NB4 (cell line): ENCODE measurements at places on chromosomes 4 and X.

GRCh38 chrX:81662381-81662780 lies 460.5 kb downstream of the SH3BGRL start:
- no peak for DNase-seq

DNA sequence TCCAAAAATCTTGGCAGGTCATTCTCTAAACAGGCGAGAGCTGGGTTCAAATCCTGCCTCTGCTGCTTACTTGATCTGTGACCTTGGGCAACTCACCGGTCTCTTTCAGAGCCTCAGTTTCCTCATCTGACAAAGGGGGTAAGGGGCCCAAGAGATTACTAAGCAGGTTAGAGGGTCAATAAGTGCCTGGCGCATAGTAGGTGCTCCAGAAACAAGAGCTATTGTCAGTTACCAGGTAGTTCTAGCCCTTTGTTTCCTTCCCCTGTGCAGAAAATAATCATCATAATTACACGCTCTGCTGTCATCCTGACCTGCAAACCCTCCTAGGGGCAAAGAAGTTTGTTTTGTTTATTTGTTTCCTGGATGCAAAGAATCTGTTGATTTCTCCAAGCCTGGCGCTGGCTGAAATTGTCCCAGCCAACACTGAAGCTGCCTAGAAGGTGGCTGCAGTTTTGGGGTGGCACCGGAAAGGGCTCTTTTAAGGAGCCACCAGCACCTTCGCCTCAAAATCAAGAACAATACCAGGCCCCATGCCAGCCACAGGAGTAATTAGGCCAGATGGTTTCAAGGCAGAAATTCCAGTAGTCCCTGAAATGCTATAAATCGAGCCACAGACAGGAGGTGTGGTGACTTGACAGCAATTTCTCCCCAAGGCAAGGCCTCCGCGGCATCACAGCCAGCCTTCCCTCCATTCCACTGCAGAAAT lies 10.2 kb upstream of the KIAA0232 start:
- DNase-seq: no peak

- DNase-seq: no peak
Measured at GRCh38 chr4:67638136-67638535, 62.8 kb downstream of the UBA6 start.

GRCh38 chr4:25075129-25075528 lies 44.4 kb upstream of the LGI2 start:
- DNase-seq: no peak

GRCh38 chrX:11462136-11462535 lies 168.9 kb downstream of the AMELX start:
- DNase-seq: no peak

GRCh38 chr4:151045907-151046306 lies 30.8 kb upstream of the LRBA start:
- DNase-seq: peak; percentile 25

DNA sequence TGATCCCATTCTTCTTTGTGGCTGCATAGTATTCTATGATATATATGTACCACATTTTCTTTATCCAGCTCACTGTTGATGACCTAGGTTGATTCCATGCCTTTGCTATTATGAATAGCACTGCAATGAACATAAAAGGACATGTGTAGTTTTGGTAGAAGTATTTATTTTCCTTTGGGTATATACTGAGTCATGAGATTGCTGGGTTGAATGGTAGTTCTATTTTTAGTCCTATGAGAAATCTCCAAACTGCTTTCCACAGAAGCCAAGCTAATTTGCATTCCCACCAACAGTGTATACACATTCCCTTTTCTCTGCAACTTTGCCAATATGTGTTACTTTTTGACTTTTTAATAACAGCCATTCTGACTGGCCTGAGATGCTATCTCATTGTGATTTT lies 278.3 kb downstream of the PCDH18 start:
- DNase-seq: no peak

DNA sequence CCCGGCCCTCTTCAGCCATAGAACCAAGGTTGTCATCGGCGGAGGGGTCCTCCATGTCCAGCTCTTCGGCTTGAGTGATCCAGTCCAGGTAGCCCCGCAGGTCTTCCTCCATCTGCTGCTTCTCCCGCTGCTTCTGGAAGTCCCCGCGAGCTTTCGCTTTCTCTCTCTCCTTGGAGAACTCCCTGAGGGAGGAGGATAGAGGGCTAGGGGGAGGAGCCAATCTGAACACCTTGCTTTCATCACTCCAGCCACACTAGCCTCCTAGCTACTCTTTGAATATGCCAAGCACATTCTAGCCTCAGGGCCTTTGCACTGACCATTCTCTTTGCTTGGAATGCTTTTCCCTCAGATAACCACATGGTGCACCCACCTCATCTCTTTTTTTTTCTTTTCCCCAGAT lies 6.2 kb downstream of the CACNA1F start:
- DNase-seq: no peak

- DNase-seq: no peak
Measured at GRCh38 chr4:38125816-38126215, 165.6 kb downstream of the PTTG2 start.

GRCh38 chrX:140298960-140299825 lies 205.7 kb downstream of the SOX3 start:
- no peak for DNase-seq

DNA sequence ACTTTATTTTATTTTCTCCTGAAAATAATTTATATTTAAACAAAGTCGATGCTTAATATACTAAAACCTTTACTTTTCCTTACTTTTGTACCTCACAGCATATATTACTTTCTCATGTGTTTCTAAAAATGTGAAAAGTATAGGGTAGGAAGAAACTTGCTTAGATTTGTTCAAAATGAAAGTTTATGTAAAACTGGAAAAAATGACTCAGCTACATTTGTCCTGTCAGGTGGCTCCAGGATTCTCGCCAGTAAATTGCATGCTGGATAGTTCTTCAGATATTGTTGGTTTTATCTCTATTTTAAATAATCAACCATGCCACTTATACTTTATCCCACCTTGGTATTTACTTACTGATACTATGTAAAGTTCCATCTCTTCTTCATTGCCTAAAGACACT lies 159.2 kb upstream of the NDST4 start:
- DNase-seq: no peak

GRCh38 chr4:89000844-89001360 lies 56.1 kb downstream of the FAM13A start:
- peak; percentile 3 for DNase-seq

- DNase-seq: no peak
Measured at GRCh38 chr4:19135895-19136633, 1114.5 kb upstream of the LCORL start.

GRCh38 chr4:47914926-47915237 lies 499 bp upstream of the NFXL1 start:
- no peak for DNase-seq

- DNase-seq: no peak
Measured at GRCh38 chr4:2595436-2595835, 59.0 kb downstream of the FAM193A start.
